CMK (cell line): ENCODE measurements at places on chromosomes 4 and X.

DNA sequence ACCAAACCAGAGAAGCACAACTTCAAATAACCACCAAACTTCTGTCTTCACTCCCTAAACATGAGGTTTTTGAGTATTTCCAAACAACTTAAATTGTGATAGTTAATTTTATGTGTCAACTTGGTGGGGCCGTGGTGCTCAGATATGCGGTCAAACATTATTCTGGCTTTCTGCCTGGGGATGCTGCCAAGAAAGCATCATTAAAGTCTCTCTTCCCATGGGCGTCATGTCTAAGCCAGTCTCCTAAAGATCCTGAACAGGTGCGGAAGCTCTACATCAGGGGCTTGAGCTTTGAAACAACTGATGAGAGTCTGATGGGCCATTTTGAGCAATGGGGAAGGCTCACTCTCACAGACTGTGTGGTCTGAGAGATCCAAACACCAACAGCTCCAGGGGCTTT is 24.1 kb upstream of the SOD3 start:
- DNase-seq: no peak

DNA sequence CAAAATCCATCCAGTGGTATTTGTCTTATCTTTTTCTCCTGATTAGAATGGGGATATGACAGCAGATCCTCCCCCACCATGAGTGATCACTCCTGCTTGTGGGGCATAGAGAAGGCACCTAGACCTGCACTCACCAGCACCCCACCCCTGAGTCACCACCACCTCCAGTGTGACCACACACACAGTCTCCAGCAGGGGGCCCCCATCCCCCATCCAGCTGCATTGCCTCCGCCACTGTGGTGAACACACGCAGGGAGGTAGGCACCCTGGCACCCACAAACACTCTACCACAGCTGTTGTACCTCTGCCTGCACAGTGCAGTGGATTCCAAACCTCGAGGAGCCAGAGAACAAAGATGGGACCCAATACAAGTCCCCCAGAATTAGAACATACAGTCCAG is 9.0 kb upstream of the MAGEA8 start:
- DNase-seq: peak; percentile 32

GRCh38 chrX:127568691-127569090 is 483.5 kb downstream of the ACTRT1 start:
- DNase-seq: no peak

DNA sequence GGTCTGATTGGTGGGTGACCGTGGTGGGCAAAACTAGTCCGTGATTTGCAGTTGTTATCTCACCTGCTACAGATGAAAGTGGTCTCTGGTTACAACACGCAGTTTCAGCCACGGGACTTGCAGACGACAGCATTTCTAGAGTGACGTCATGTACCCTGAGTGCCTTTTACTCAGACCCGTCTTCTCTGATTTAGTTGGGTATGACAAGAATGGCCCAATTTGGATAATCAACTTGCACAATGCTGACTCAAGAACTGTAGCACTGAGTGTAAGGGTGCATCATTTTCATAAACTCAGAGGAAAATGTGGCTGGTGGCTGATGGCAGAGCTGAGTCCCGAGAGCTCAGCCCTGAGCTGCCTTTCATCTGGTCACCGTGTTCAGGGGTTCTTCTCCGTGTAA is 281.4 kb upstream of the FRG1 start:
- no peak for DNase-seq

- DNase-seq: no peak
Observed at GRCh38 chrX:74500067-74500466, 78.8 kb downstream of the SLC16A2 start.

DNA sequence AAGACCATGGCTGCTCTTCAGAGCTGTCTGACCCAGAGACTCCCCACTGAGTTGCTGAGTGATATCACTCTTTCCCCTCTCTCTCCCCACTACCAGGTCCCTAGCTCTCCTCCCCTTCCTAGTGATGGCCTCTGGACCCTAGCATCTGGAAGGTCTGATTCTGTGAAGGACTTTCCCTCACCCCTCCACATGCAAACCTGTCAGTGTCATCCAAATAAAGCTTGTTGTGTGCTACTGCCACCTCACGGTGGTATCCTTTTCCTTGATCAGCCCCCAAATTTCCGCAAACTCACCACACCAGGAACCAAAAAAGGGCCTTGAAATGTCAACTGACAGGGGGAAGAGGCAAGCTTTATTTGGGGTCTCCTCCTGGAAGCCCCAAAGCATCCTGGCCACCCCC is 500.2 kb downstream of the IDS start:
- DNase-seq: no peak

DNA sequence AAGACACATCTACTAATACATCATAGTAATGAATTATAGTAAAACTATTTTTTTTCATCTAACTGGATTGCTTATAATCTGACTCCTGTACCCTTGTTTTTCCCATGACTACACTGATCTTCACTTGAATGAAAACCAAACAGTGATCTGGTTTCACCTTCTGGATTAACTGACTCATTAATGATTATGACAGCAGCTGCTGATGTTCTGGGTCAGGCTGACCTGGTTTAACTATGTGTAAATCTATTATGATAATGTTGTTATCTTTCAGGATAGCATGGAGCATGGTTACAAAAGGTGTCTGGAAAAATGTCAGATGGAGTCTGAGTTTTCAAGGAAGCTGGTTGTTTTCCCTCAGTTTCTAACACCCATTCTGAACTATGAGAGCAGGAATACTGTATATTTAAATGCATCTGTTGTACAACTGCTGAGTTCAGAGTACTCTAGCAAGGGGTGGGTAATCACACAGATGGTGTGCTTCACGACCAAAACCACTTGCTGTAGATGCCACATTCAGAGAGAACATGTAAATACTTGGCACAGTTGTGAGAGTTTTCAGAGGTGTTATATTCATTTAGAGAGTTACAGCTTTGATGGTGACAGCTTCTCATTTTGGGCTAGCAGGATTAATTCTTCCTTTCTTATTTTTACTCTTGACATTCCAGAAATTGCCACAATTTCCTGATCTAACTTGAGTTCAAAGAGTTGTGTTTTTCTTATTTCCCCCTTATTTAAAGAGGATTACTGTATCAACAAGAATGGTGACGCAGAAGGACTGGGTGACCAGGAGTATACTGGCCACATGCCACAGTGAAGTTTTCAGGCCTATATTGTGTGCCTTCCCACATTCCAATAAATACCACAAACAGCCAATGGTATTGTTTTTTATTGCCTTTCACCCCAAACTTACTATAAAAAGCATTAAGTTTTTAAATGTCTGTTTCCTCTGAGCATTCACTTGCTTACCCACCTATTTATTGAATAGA is 249.7 kb upstream of the TET2 start:
- no peak for DNase-seq

GRCh38 chrX:116726806-116727205 is 264.0 kb upstream of the CT83 start:
- DNase-seq: no peak

DNA sequence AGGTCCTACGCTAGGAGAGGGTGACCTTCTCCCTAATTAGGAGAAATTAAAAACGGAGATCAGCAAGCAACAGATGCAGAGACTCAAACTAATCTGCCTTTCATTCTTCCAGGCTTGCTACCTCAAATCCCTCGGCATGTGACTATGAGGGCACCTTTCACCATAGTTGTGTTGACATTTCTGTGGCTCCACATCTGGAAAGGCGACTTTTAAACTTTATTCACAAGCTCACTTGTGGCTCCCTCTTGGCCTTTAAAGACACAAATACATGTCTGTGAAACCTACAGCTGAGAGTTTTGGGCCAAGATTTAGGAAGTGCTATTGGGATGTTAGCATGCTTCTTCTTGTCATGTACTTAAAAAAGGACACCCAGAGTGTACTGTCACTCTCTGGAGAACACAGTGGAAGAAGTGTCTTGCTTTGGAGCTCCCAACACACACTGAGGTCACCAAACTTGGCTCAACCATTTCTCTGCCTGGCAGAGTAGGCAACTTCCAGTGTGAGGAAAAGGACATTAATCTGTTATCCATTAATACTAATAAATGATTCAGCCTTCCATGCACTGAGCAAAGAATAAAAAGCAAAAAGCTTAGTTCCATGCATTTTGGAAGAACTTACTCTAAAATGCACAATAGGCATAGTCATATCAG is 60.1 kb downstream of the LDB2 start:
- DNase-seq: no peak

- DNase-seq: no peak
Observed at GRCh38 chrX:148382983-148383382, 117.4 kb upstream of the AFF2 start.

GRCh38 chr4:110415041-110415440 is 60.9 kb upstream of the ENPEP start:
- DNase-seq: no peak

DNA sequence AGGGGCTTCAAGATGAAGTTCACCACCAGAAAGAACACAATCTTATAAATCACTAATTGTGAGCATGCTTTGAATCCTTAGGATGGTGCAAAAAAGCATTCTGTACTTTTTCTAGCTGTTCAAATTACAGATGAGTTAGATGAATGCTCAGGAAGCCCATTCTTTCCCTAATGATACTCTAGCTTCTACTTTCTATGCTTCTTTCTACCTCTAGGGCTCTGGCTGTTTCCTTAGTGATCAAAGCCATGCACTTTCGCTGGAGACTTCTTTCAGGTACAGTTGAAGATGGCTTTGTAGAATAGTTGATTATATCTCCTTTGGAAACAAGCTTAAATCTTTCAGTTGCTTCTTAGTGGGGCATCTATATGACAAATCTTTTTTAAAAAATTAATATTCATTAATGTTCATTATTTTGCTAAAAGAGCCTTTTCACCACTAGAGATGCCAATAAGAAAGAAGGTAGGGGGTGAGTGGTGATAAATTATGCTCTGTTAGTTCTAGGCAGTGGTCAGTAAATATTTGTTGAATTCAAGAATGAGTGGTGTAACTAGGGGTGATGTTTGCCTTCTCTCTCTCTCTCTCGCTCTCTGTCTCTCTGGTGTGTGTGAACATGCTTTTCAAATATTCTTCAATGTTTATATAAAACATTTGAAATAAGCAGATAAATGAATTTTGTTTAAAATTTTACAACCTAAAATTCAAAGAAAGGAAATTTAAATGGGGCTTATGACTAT is 169.4 kb downstream of the GLUD2 start:
- DNase-seq: no peak

GRCh38 chr4:32607978-32608377 is 1887.8 kb downstream of the PCDH7 start:
- DNase-seq: no peak

DNA sequence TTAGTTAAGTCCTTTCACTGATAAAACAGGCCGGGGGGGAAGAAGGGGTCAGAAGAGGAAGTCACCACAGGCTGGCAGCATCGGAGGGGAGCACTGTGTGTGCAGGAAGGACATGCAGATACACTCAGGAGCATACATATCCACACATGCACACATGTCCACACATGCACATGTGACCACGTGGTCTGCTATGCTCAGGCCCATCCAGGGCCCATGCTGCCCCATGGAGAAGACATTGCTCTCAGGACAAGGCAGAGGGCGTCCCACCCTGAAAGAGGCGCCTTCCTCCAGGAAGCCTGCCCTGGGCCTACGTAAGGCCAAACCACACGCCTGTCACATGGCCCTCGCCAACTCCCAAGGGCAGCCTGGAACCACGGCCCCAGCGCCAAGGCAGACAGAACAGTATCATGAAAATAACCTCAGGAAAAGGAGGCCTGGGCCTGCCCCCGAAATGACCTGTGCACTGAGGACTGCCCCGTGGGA is 15.8 kb downstream of the WDR1 start:
- DNase-seq: peak; percentile 61

DNA sequence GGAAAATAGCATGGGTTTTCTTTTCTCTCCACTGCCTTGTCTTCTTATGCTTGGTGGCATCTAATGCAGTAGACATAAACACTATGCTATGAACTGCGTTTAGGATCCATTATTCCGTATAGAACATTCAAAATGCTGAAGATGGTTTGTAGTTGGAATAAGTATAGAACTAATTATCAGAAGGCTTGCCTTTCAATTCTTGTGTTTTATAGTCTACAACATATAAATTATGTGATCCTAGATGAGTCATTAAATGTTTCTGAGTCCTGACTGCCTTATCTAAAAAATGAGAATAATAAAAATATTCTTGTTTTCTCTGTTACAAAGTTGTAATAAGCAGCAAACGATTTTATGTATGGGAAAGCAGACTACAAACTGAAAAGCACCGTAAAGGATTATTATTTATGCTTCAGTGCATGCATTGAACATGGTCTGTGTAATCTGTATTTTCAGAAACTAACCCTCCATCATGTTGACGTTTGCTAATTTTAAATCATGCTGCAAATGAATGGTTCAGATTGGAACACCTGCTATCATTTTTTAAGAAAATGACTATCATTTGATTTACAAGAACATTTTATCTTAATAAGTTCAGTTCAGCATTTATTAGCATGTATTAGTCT is 335.9 kb upstream of the AADAT start:
- no peak for DNase-seq

DNA sequence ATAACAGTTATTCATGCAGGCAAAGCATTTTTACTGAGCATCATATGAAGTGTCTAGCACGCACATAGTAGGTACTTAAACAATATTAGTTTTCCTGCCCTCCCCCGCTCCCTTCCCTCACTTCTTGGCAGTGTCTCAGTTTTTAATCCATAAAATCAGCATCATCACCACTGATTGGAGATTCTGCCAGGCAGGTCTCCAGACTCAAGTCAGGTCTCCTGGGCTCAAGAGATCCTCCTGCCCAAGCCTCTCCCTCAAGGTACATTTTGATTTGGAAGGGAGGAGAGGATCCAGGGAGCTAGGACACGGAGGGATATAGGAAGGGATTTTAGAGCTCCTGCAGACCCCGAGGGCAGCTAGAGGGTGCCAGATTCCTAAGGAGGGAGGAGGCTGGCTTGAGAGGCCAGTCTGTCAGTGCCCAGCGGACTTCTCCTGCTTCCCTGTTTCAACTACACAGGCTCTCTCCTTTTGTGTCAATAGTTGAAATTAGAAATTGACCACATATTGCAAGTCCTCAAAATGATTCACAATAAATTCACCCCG is 4.4 kb upstream of the FAT1 start:
- no peak for DNase-seq

DNA sequence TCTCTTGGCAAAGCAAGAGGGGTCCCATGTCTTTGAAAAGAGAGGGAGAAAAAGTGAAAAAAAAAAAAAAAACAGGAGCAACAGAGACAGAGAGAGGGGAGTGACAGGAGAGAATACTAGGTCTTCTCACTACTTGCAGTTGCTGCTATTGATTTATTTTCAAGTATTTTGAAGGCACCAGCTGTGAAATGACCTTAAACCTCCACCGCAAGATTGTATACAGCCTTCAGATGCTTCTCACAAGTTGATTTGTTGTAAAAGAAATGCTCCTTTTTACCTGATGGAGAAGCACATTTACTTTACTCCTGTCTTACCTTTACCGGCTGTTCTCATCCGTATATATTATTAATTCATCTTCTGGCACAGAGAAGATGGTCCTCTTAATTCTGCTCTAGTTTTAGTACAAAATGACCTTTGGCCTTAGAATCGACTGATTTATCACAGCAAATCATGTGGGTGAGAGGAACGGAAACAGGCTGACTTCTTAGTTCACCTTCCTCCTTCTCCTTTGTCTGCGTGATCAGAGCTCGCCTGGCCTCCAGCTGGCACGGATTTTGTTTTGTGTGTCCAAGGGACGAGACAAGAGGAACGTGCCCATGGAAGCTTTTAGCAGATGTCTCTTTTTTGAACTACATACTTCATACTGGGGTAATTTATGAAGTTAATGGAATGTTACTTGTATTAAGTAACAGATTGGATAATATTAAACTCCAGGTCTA is 82.4 kb upstream of the PACRGL start:
- DNase-seq: no peak
